ENCODE measurements at places on chromosomes 13 and 19.

GRCh38 chr13:92224052-92224821, 825.8 kb downstream of the GPC5 start:
- no peak for DNase-seq

DNA sequence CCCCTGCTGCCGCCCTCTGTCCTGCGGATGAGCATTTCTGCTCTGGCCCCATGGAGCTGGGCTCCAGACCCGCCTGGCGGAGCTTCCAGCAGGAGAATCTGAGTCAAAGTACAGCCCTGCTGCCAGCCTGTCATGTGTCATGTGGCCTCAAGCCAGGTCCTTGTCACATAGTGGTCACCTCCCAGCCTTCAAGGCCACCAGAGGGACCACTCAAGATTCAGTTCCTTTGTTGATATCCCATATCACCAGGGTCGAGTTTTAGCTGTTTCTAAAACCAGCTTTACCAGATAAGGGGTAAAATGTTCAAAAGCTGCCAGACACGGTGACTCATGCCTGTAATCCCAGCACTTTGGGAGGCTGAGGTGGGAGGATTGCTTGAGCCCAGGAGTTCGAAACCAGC, 13.4 kb downstream of the THOP1 start:
- DNase-seq: no peak

DNA sequence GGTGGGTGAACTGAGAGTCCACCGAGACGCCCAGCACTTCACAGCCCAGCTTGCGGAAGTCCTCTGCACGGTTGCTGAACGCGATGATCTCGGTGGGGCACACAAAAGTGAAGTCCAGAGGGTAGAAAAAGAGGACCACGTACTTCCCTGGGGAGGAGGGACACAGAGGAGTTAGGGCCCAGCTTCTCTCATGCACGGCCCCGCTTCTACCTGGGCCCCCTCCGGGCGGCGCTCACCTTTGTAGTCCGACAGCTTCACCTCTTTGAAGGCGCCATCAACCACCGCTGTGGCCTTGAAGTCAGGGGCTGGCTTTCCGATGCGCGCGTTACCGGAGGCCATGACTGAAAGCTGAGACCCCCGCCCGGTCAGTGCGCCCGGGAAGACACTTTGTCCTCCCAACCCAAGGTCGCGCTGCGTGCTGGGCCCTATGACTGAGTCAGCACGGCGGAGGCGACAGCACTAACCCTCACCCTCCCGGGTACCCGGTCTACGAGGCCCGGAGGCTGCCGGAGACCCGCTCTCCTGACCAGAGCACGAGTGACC, 606 bp downstream of the PRDX2 start:
- no peak for DNase-seq

- no peak for DNase-seq
These were observed 43.4 kb downstream of the PDCD5 start for GRCh38 chr19:32624410-32624809.

GRCh38 chr13:50282016-50282415, 266.8 kb downstream of the KCNRG start:
- DNase-seq: no peak

GRCh38 chr13:66994097-66994496, 236.0 kb downstream of the PCDH9 start:
- no peak for DNase-seq

- no peak for DNase-seq
These were observed 566 bp downstream of the HMG20B start for GRCh38 chr19:3573162-3573857.

DNA sequence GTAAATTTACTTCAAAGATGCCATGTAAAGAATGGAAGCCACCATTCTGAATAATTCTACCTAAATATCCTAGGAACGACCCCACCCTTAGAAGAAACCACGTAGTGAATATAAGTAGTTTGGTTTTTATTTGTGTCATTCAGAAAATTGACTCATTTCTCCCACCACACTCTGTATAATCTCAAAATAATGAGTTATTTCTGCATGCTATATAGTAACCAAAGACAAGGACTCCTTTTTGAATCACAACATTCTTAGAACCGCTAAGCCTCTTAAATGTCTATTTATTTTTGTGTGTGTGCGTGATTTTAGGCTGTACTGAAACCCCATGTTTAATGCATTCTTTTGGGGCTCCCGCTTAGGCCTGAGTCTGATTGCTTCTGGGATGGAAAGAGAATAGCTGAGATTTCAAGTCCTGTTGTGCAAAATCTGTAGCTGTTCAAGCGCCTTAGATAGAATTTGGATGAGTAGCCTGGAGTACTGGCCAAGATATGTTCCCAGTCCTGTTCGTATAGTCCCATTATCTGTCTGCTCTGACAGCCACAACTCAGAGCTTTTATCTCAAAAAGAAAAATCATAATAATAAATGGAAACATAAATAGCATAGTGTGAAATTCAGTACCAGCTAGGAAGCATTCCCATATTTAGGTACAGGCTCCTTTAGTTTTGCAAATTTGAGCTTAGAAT, 532.4 kb upstream of the NBEA start:
- DNase-seq: no peak

DNA sequence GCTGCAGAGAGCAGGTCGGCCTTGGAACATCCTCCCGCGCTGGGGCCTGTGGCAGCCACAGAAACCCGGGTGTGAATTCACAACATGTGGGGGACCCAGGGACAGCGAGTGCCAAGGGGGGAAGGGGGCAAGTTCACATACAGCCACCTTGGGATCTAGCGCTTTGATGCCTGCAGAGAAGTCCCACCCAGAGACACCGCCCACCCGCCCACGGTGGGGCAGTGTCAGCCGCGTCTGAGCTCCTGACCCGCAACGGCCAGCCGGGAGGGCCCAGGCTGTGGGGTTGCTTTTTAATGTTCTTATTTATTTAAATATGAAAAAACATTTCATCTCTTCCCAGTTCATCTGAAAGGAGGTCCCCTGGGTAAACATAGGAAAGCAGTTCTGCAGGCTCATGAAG, 12.9 kb downstream of the MYDGF start:
- no peak for DNase-seq

DNA sequence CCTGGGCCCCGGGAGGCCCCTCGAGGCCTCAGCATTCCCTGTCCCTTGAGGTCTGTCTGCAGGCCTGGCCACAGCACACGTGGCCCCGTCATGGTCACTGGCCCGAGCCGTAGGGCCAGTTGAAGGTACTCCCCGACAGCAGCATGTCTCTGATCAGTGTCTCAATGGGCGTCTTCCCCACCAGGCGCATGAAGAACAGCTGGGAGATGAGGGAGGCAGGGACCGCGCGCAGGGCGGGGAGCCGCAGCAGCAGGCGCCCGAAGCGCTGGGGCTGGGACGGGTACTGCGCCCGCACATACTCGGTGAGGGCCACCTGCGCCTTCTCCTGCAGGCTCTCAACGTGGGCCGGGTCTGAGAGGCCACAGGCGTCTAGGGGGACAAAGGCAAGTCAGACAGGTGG, 6.2 kb downstream of the OCEL1 start:
- no peak for DNase-seq

- no peak for DNase-seq
These were observed 320.6 kb downstream of the FOXO1 start for GRCh38 chr13:40345654-40346372.

GRCh38 chr19:17577457-17578097, 22.1 kb downstream of the COLGALT1 start:
- no peak for DNase-seq

GRCh38 chr13:62294244-62294643, 878.6 kb upstream of the PCDH20 start:
- no peak for DNase-seq

- DNase-seq: no peak
These were observed 53.9 kb upstream of the OBI1 start for GRCh38 chr13:78712831-78713230.

DNA sequence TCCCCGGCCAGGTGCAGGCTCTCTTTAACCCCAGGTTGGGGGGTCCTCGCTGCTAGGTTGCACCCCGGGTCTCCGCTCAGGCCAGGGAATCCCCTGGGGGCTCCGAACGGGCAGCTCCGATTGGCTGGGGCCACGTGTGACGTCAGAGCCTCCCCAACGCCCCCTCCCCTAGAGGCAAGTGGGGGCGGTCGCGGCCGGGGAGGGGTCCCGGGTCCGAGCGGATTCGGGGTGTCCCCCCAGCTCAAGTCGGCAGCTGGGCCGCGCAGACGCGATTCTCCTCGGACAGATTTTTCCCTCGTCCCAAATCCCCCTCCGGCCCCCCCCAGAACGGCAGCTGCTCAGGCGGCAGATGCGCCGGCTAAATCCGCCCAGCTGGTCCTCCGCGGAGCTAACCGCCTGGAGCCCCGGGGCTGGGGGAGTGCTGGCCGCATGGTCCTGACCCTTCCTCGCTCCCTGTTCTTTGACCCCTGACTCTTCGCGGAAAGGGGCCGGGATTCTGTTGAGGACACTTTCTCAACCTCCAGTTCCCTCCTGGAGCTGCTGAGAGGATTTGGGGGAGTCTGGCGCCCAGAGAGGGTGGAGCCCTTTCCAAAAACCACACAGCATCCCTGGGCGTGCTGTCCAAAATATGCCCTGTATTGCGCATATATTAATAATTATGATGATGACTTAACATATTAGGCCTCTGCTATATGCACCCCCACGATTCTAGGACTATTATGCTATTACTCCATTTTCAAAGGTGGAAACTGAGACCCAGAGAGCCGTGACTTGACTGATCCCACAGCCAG, 25.4 kb upstream of the SEMA6B start:
- DNase-seq: no peak

DNA sequence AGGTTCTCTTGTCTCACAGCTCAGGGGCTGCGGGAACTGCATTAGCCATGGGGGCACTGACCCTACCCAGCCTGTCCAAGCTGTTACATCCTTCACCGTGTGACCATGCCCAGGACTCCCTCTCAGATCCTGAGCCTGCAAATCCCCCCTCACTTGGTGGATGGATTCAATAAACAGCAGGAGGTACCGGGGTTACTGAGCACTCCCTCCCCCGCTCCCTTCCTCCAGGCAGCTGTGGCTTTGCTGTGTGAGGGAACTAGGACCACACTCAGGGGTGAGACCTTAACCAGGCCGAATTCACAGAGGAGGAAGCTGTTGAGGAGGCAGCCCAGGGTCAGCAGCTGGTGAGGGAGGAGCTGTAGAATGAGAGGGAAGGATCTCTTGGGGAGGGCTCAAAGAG, 27.0 kb upstream of the CEACAM1 start:
- no peak for DNase-seq

DNA sequence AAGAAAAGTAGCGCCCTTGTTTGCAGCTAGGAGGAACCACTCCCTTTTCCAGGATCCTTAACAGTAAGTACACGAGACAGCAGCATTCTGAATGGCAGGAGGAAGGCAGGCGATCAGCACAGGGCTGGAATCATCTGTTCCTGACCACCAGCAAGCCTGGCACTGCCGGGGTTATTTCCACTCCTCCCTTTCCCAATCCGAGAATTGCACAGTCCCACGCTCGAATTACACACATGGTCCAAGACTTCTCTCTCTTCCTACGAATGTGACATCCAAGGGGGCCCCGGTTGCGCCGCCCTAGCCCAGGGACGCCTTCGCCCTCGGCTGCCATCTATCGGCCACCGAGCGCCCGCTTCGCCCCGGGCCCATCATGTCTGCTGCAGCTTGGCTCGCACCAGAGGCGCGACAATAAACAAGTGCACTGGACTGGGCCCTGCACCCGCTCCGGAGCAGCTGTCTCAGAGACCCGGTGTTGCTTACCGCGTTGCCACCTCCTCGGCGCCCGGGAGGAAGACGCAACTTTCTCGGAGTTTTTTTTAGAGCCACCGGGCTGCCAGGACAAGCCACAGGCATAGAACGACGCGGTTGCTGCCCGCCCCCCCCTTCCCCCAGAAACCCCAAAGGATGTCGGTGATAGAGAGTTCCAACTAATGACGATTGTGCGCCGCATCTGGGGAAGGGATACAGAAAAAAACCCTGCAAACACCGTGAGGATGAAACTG, at the start of gene SLITRK5:
TSS of gene SLITRK5 (plus strand) at position 341 of the 722 bp plus-strand sequence. CDS start 4,018 bp downstream, outside the sequence.
- peak; percentile 90 for DNase-seq

- DNase-seq: no peak
These were observed 1.3 kb upstream of the RSPH6A start for GRCh38 chr19:45816236-45817009.

GRCh38 chr13:71867131-71867814, at the start of gene DACH1:
Gene DACH1, minus strand, starts transcription at chr13:71867204.
- peak; percentile 40 for DNase-seq

DNA sequence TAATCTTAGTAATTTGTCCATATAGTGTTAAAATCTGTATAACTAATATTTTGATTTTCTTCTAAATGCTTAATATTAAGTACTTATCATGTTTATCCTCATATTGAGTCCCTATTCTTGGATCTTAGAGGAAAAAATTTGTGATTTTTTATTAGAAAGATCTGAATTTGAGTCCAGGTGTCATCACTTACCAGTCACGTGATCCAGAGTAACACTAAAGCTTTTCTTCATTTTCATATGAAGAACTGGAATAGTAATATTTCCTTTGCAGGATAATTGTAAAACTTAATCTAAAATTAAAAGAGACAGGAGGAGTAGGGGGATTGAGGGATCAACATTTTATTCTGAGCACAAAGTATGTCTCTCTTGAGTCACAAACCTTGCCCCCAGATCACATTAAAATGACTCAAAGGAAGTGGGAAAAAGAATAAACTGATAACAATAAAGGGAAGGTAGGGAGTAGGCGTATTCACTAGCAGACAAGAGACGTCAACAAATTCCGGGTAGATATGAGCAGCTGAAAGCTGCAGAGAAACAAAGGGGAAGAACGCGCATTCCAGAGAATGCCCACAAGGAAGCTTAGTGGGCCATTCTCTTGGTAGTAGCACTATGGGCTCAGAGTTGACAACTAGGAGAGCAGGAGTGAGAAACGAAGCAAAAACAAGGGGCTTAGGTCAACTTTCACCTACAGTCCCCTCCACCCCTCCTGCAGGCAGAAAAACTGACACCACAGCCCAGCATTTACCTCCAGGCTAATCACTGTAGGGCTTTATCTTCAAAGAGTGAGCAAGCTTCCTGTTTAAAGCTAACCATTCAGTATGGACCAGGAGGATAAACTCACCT, 123.1 kb downstream of the SPRY2 start:
- DNase-seq: no peak

GRCh38 chr19:12745166-12745897, 6.3 kb upstream of the BEST2 start:
- DNase-seq: no peak

- no peak for DNase-seq
These were observed 539 bp downstream of the ZNF554 start for GRCh38 chr19:2820112-2820702.

GRCh38 chr13:21060338-21061028, 903 bp downstream of the LATS2 start:
- DNase-seq: no peak

GRCh38 chr13:43238341-43239083, 215.1 kb downstream of the DNAJC15 start:
- DNase-seq: no peak

DNA sequence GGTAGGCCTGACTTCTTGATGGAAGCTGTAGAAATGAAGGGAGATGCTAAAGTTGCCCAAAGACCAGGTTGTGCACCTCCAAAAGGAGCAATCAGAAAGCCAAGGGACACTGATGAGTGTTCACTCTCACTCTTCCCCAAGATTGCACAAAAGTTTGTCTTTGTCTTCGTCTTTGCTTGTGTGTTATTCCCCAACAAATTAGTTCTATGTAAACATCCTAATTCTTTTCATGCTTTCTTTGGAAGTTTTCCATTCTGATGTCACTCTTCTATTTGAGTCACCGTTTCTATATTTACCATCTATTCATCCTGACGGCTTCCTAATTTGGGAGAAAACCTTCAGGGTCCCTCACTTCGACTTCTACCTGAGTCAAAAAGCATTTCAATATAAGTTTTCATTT, 3.7 kb upstream of the TMEM272 start:
- no peak for DNase-seq

Data from NCI-H526 treated with DMSO at 0.1 percent for 48 hours (cell line).